ENCODE measurements at places on chromosomes 6 and 20.

- DNase-seq, result no peak
Observed at GRCh38 chr6:32189069-32189741, 797 bp downstream of the PBX2 start.

DNA sequence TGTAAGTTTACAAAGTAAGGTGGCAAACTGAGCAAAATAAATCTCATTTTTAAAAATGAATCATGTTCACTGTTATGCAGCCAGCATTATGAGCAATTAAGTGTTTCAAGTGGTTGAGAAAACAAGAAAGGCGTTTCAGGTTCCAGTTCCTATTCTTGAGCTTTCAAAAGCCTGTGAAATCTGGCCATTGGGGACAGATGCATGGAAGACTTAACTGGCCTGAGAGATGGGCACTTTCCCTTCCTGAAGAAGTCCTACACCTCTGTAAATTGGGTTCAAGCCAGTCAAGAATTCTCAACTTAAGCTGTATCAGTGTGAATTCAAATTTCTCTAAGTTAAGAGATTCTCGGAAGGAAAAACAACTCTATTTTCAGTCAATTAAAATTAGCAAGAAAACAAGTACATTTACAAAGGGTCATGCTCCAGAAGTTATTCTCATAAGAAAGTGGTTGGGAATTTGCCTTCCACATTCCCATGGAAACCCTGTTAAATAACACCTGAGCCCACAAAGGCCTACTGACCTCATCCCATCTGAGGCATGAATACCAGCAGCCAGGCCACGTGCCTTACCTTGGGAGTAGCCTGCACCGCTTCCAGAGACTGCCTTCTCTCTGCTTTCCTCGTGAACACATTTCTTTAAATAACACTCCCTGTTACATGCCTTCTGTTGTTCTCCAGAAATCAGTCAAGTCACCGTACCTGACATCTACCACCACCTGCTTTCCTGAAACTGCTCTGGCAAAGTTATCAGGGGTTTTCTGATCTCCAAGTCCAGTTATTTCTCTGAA, 19.4 kb downstream of the MAP3K5 start:
- no peak for DNase-seq

DNA sequence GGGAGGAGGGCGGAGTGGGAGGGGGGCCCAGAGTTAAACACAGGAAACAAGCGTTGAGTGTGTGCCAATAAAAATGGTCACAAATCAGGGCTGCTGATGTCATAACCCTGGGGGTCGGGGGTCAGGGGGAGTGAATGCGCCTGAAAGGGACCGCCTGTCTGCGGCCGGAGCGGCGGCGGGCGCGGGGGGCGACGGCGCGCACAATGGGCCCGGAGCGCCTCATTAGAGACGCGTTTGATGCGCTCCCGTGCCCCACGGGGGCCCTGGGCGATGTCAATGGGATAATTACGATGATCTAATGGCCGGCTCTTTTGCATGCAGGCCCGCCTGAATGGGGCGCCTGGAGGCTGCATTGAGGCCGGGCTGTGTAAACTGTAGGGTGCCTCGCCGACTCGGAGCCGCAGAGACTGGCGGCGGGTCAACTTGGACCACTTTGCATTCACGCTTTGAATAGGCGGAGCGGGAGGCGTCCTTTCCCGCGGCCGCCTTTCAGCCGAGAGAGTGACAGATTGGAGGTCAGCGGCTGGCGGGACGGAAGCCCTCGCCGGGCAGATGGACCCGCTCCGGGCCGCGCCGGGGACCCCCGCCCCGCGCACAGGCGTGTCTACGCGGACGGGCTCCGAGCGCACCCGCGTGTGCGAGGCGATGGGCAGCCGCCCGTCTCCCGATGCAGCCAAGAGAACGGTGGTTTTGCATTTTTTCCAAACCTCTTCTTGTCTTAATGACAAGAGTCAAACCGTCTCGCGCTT, 296.1 kb downstream of the TFAP2C start:
- no peak for DNase-seq

DNA sequence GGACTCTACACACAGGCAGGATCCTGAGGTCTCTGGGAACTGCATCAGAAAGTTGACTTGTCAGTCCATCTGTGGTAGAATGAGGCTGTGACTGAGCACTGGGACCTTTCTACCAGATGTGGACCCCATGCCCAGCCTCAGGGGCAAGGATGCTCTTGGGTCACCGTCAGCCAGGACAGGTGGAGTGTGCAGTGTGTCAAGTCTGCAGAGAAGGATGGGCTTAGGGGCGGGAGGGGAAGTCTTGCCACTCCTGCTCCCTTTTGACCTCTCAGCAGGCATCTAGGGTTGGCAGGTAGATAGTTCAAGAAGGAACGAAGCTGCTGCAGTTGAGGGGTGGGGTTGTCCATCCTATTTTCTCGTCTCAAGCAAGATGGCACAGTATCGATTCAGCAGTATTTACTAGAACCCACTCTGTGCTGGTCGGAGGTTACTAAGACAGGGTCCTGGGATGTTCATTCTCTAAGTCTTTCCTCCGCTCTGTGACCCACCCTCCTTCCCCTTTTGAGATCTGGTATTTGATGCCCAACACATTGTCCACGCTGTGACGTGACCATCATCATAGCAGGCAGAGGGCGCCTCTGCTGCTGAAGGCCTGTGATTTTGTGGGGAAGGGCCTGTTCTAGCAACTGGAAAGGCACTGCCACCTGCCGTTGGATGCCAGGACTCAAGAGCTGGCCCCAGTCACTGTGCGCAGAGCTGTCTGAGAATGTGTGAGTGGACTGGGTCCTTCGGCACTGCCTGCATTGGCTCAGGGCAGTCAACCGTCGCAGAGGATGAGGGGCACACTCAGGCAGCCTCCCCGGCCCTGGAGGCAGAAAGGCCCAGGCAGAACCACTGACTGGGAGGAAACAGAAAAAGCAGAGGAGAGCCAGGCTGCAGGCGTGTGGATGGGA, 23.2 kb downstream of the RBCK1 start:
- DNase-seq, result peak; percentile 31

- DNase-seq, result peak; percentile 76
Observed at GRCh38 chr20:32536851-32537656, 48.1 kb downstream of the NOL4L start.

DNA sequence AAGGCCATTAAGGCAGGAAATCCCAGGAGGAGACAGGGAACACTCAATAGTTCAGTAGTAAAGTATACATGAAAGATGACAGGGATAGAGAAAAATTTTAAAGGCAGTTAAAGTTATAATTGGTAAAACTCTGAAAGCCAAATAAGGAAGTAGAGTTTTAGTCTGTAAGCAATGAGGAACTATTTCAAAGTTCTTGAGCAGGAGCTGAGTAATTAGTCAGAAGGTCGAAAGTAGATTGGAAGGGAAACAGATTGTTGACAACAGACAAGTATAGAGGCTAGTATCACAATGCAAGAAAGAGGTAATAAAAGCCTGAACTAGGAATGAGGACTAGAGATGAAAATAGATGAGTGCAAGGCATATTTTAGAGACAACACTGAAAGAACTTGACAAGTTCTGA, 150.3 kb downstream of the CDK19 start:
- DNase-seq, result no peak

GRCh38 chr20:62603021-62603906, 39.0 kb upstream of the SLCO4A1 start:
- DNase-seq, result peak; percentile 39

DNA sequence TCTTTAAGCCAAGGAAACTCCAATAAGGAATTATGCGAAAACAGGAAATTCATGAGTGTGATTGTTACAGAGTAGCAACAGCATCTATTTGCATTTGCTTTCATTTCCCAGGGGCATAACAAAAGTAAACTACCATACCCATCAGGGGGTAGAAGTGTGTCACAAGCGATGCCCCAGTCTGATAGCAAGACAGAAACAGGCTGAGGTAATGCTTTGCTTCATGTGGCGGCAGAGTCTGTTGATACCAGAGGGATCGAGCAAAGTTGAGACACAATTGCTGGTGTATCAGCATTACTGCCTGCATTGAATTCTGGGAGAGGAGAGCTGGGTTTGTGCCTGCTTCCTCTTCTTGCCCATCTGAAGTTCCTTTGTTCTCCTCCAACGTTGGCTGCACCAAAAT, 51.2 kb upstream of the LYRM2 start:
- DNase-seq, result no peak

GRCh38 chr20:45575931-45576330, 3.2 kb downstream of the WFDC8 start:
- DNase-seq, result no peak

DNA sequence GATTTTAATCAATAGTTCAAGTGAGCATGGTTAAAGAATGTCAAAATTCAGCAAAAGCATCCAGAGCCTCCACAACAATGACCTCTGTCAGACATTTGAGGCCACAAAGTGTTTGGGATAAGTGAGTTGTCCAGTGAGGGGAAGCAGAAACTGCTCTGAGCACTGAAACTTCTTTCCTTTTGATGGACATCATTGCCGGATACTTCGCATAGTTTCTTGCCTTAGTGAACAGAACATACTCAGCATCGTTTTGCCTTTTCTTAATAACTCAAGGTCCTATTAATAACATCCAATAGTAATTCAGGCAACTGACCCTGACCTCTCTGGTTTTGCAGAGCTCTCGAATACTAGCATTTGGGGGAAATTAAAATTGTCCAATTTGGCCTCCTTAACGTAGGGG, 78.6 kb downstream of the EDN3 start:
- DNase-seq, result no peak

DNA sequence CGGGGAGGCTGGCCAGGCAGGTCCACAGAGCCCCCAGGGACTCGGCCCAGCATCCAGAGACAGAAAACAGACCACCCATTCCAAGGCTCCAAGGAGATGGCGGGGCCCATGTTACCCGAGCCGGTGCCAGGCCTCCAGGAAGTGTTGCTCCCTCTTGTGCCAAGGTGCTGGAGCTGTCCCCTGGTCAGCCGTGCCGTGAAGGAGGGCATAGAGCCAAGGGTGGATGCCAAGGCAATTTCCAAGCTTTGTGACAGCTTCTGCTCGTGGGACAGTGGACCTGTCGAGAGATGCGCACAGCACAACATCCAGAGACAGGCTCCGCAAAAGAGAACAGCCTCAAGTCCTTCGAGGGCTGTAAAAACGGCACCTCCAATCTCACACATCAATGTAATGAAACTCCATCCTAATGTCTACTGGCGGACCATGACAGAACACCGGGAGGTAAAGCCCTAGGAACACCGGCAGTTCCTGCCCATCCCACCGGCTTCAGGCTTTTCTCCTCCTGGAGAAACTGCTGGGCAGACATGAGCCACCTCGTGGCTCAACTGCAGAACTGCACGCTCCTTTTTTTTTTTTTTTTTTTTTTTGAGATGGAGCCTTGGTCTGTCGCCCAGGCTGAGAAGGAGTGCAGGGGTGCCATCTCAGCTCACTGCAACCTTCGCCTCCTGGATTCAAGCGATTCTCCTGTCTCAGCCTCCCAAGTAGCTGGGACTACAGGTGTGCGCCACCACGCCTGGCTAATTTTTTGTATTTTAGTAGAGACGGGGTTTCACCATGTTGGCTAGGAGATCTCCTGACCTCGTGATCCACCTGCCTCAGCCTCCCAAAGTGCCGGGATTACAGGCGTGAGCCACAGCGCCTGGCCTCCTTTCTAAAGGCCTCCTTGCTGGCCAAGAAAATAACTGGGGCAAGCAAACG, 30.9 kb upstream of the AVP start:
- peak; percentile 35 for DNase-seq

DNA sequence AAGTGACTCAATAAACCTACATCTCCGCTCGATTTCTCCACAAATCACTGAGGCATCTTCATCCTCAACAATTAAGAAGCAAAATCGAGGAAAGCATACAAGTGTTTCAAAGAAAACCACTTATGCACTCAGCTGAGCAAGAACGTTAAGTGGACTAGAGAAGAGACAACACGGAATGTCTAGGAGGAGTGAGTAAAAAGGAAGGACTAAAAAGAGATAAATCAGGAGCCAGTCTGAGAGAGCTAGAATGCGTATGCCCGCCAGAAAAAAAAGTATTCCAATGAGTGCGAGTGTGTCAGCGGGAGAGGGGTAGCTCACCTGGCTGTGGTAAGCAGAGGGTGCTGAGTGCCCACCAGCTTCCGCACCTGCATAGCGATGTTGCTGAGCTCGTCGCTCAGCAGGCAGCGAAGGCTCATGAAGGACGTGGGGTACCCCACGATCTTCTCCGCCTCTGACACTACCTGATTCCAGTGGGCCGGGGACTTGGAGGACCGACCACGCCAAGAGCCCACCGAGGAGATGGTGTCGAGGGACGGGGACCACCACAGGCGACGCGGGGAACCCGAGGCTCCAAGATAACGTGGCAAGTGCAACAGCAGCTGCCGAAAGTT, 587 bp downstream of the PDSS2 start:
- DNase-seq, result peak; percentile 11

DNA sequence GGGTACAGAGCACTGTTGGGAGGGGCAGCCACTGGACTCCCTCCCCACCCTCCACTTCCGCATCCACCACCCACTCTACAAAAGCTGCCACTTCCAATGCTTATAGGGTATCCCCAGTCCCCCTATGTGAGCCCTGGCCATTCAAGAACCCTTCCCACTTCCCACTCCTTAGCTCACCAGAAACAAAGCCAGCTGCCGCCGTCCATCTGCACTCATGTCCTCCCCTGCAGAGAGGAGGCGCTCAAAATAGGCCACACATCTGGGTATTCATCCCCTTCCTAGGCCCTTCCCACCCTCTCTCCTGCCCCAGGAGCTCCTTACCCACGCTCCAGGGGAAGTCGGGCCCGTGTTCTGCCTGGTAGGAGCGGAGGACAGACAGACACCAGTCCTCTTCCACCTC, 6.5 kb upstream of the LY6G5C start:
- DNase-seq, result no peak

GRCh38 chr6:31528307-31528777, 420 bp upstream of the MCCD1 start:
- no peak for DNase-seq

DNA sequence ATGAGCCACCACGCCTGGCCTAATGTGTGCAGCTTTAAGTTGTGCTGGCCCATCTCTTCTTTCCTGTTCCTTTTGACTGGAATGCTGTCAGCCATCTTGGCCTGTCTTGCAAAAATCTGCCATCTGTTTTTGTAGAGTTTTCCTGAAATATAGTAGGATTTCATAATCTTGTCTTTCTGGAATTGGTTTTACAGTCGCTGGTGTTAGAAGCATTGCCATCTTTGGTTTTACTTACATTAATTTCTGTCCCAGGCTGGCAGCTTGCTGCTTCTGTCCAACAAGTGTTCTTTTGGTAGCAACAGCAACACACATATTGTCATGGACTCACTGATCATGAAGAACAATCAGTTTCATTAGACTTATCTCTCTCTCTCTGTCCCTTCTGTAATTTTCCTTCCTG, 29.1 kb upstream of the TULP1 start:
- no peak for DNase-seq

- DNase-seq, result no peak
Observed at GRCh38 chr6:41157323-41157722, 3.2 kb upstream of the TREML1 start.

GRCh38 chr6:123306334-123306733, 310.3 kb downstream of the CLVS2 start:
- DNase-seq, result no peak

GRCh38 chr6:170130201-170130621, 160.7 kb downstream of the DLL1 start:
- DNase-seq, result no peak

DNA sequence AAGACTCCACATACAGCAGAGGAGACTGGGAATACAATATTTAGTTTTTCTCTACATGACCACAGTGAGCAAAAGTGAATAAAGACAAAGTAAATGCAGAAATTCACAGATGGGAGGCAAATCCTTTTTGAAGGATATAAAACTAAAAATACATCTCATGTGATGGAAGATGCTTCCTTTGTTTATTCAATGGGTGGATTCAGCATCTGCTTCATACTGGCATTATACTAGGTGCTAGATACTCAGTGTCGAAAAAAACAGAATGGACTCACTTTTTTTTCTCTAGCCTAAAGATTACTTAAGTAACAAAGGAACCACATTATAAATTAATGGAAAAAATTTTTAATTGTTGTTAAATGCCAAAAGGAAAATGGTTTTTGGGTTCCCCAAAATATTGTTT, 216.2 kb downstream of the TRDN start:
- DNase-seq, result no peak
